Activated CD4-positive, alpha-beta T cell treated with anti-CD3 and anti-CD28 coated beads for 36 hours (primary cell): ENCODE measurements at places on chromosomes 3 and 15.

GRCh38 chr3:132210476-132211346 is 106.5 kb upstream of the ACP3 start:
- DNase-seq = peak; percentile 47

GRCh38 chr3:126322181-126322967 is 34.8 kb downstream of the KLF15 start:
- no peak for DNase-seq

GRCh38 chr3:126636436-126636835 is 18.5 kb downstream of the TXNRD3 start:
- no peak for DNase-seq

DNA sequence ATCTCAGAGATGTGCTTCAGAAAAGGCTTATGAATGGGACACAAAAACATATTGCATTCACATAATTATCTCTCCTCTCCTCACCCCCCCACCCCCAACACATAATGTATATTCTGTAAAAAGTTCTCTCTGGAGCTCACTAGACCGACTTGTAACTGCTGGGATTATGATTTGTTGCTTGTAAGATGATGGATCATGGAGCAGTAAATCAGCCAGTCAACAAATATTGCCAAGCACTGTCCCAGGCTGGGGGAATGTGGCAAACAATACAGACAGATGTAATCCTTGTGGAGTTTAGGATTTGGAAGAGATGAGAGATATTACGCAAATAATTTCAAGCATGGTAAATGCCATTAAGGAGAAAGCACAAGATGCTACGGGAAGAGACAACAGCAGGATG is 114.8 kb downstream of the PEX5L start:
- DNase-seq = no peak

GRCh38 chr15:99466701-99467337 is 99.0 kb upstream of the MEF2A start:
- DNase-seq = no peak

- DNase-seq = no peak
These were observed 24.7 kb upstream of the CSPG5 start for GRCh38 chr3:47603332-47603731.

DNA sequence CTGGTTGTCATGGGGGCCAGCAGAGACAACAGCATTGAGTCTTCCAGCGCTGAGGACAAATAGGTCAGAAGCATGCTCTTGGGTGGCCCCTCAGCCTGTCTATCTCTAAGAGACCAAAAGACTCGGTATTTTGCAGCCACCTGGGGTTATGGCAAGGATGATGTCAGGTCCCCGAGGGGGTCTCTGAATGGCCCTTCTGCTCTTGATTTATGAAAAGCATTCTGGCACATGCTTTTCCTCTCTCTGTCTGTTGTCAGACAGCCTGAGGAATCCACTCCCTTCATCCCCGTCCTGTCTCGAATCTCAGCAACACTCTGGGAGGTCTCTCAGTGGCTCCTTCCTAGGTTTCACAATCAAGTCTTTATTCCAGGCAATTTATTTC is 156.6 kb upstream of the RGMA start:
- DNase-seq = no peak

GRCh38 chr3:64687781-64688604 is at the start of gene ADAMTS9:
Gene ADAMTS9, minus strand, starts transcription at chr3:64688000. Its CDS starts 343 bp downstream, at chr3:64687657.
- no peak for DNase-seq

- DNase-seq = no peak
These were observed 174.3 kb downstream of the SMAD6 start for GRCh38 chr15:66876421-66876730.

- no peak for DNase-seq
These were observed 439.7 kb downstream of the NTRK3 start for GRCh38 chr15:87816811-87817210.

DNA sequence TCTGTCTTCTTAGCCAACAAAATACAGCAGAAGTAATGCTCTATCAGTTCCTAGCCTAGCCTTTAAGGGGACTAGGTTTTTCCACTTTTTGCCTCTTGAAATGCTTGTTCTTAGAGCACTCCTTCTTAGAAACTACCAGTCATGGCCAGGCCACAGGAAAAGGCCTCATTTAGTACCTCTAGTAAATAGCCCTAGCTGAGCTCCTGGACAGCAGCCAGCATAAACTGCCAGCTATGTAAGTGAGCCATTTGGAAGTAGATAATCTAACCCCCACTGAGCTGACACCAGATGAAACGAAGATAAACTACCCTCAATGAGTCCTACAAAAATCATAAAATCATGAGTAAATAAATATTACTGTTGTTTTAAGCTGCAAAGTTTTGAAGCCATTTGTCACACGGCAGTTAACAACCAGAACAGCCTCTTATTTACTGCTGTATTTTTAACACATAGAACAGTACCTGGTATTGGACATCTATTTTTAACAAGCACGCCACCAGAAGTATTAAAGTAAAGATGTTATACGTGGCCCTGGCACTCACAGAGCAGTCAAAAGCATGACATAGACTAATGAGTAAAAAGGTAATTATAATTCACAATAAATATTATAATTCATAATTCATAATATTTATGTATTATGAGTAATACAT is 12.0 kb downstream of the TBC1D5 start:
- no peak for DNase-seq

- DNase-seq = no peak
These were observed 6.2 kb upstream of the TIPARP start for GRCh38 chr3:156668073-156668763.

DNA sequence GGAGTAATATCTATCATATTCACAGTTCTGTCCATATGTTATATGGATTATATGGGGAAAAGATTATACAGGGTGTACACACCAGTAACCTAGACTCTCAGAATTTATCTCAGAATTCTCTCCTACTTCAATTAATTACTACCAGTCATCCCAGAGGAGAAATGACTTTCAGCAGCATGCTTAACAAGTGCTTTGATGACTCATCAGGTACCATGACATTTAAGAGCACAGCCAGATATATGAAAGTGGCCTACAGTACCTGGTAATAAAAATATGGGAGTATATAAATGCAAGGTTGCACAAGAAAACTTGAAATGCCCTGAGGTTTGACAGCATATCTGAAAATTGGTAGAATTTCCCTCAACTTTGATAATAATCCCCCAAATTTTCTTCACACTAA is 1273.0 kb downstream of the OTOL1 start:
- DNase-seq = no peak

DNA sequence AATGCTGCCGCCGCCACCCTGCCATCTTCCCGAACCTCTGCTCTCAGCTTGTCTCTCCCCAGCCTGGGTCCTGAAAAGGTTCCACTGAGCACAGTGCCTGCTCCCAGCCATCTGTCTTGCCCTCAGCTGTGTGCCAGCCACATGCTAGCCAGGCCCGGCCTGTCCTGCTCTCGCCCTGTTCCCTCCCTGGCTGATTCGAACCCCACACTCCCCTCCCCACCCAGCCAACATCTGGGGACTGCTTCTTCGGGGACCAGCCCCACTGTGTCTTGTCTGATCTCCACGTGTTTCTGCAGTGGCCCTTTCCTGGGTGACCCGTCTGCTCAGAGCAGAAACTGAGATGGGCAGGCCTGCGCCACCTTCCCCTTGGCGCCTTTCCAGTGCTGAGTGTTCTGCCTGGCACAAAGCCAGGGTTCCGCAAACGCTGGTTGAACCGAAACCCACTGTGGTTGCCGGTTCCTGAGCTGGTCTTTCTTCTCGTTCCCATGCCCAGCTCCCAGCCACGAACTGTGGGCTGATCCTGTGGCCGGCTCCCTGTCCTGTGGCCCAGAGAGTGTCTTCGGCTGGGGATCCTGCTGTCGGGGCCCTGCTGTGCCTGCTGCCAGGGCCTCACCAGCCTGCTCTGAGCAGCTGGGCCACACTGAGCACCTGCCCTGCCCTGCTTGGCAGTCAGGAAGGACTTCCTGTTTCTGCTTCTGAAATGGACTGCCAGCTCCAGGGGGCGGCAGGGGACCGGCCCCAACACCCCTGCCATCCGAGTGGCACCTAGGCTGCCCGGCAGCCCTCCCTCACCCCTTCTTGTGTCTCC is 62.7 kb upstream of the KLF13 start:
- DNase-seq = peak; percentile 84

- DNase-seq = no peak
These were observed 66.0 kb downstream of the GOLIM4 start for GRCh38 chr3:168029705-168030104.

DNA sequence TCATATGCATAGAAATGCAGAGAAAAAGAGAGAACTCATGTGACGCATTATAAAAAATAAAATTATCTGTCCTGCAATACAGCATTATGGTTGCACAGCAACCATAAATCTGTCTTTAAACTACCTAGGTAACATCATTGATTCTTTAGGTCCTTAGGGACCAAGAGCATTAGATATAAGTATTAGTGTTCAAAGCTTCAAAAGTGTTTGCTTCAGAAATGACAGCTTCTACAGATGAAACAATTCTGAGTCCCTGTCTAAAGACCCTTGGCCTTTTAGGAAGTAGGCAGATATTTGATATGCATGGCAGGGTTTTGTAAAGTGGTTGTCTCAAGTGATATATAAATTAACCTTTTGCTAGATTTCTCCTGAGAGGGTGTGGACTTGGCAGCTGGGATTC is 454.2 kb downstream of the GBE1 start:
- DNase-seq = no peak

DNA sequence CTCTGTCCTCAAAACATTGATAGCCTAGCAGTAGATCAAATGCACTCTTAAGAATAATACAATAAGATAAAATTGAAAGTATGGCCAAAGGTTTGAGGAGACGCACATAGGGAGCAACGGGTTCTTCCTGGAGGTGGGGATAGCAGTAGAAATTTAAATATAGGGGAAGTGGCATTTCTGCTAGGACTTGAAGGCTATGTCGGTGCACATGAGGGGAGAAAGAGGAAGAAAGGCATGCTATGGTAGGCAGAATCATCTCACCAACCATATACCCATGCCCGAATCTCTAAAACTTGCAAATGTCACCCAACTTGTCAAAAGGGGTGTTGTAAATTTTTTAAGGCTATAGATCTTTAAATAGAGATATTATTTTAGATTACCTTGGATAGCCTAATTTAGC is 735.1 kb upstream of the LMCD1 start:
- no peak for DNase-seq

DNA sequence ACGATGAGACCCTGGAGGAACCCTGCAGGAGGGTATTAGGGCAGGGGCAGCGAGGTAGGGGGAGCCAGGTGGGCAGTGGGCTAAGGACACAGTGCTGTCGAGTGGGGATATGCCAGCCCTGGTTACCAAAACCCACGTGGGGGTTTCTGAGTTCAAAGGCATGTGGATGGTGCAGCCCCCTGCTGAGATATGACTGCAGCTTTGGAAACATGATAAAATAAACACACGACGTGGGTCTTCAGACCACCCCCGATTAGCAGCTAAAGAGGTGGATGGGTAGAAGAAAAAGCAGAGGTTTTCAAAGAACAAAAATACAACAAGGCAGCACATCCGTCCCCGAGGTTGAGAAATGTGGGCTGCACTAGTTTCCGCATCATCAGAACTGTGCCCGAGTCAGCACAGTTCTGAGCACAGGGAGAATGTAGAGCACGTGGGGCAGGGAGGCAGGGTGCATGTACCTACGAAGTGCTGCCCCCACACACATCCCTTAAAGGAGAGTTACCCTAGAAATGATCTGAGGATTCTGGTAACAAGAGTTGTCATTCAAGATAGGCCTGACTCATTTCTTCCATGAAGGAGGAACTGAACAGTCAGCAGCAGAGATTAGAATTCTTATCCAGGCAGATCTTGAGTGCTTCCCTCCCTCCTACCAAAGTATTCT is 121.3 kb downstream of the RPLP1 start:
- DNase-seq = peak; percentile 86

DNA sequence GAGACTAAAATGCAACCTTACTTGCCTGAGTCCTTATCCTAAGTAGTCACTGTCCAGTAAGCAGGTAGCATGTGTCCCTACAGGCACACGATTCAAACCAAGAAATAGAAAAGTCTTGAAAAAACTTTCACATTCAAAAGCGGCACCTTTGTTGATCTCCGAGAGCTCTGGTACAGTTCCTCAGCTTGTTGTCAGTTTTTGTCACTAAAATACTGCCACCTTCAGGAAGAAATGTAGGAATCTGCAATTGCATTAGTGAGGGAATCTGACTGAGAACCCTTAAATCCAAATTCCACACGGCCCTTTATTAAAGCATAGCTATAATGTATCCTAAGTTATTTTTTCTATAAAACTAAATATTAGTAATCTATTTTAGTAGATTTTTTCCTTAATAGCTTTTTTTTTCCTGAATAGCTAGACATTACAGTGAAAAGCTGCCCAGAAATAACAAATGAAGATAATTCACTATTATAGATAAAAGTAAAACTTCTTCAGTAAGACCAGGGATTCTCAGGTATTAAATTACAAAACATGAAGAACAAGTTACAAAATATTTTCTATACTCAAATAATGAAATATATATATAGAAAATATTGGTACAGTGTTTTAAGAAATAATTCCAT is 44.0 kb downstream of the CCDC54 start:
- no peak for DNase-seq

- DNase-seq = no peak
These were observed 287.6 kb downstream of the BCHE start for GRCh38 chr3:165549665-165550064.

DNA sequence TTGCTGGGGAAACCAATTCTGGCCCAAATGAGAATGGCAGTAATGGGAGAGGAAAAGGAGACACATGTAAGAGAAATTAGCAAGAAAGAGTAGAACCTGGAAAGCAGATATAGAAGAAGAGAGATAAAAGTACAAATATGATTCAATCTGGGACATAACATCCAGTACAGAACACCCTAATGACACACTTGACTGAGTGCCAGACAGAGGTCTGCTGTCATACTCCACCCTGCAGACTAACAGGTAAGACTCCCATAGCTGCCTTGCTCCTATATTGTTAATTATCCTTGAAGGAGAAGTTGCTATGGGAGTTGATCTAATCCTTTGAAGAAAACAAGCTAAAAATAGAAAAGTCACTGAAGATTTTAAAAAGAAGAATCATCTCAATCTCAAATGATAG is 21.1 kb downstream of the CCPG1 start:
- DNase-seq = no peak

DNA sequence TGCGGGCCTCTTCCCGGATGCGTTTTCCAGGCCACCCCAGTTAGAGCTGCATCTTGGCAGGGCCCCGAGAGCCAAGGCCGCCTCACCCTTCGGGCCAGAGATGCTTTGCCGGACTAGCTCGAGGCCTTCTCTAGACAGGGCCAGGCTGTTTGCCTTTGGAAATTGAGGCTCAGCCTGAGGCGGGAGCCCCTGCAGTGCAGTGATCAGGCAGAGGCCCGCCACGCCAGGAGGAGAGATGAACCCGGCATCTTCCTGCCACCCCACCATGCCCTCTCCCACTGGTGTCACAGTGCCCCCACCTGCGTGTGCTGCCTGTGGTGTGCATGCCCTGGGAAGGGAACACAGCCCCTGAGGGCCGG is 8.9 kb upstream of the ROPN1B start:
- no peak for DNase-seq

GRCh38 chr15:28945626-28946230 is 60.0 kb downstream of the APBA2 start:
- DNase-seq = no peak
